Karpas-422 (cell line): ENCODE measurements at places on chromosomes 13 and 19. TPM values are rescaled to one million over a fixed set of nuclear protein-coding genes. Genes with fewer than 3 reads are reported as not detected.

- peak; percentile 72 for DNase-seq
Observed at GRCh38 chr19:1847684-1848398, 442 bp downstream of the REXO1 start.

DNA sequence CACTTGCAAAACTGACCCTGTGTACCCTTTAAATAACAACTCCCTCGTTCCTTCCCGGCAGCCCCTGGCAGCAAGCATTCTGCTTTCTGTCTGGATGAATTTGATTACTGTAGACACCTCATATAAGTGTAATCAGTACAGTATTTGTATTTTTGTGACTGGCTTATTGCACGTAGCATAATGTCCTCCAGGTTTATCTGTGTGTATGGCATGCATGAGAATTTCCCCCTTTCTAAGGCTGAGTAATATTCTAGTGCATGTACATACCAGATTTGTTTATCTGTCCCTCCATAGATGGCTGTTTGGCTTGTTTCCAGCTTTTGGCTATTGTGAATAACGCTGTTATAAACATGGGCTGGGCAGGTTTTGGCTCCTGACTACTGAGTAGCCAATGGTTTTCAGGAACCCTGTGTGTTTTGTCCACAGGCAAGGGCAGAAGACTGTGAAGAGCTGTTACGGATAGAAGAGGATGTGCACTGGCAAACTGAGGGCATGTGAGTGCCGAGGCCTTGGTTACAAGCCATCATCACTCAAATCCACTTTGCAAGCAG, 98.0 kb downstream of the ESD start:
- DNase-seq, result no peak

C19orf67 gene
- total RNA-seq, result 0.37 and 2.8 TPM in 2 replicates

GRCh38 chr19:48842789-48843162, 6.5 kb upstream of the HSD17B14 start:
- DNase-seq, result peak; percentile 91

KLHL1 gene
- total RNA-seq, result not detected in 2 replicates

DNA sequence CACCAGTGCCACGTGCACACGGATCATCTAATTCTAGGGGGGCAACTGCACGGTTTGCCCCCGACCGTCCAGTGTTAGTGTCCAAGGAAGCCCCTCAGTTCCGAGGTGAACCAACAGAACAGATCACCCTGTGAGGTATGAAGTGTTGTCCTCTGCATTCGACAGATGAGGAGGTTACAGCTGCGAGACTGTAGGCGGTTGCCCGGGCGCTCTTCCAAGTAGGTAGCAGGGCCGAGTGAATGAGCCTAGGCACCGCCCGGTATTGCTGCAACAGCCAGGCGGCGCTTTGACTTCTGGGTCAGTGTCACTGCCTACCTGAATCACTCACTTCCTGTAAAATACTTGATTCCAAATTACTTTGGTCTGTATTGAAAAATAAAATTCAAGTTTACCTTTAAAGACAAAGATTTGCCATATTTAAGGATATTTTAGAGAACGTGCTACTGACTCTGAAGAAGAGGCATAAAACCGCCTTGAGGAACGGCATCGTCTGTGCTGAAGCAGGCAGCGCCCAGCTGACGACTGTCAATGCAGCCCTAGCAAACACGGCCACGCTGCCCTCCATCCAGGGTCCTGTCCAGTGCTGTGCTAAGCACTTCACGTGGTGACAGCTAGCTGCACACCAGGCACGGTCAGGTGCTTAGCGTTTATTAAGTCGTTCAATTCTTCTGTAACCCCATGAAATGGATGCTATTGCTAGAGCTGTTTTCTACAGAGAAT, 19.3 kb upstream of the RASA3 start:
- DNase-seq, result no peak

DNA sequence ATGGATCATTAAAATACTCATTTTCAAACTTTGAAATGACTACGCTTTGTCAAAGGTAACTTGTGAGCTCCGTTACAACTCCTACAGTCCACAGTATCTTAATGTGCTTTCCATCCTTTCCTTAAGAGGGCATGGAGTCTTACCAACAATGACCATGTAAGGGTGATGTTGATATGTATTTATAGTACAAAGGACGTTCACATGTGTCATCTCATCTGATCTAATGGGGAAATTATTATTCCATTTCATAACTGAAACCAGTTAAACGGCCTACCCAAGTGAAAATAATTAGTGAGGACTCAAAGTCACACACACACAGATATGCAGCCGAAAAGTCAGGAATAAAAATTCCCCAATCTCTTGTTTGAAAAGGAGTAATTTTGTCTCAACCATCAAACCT, 9.6 kb downstream of the USP12 start:
- DNase-seq, result no peak

- no peak for DNase-seq
Observed at GRCh38 chr13:59494151-59494550, 669.6 kb downstream of the DIAPH3 start.
